ENCODE measurements at places on chromosomes 16 and 17.

GRCh38 chr17:68085771-68086381, 50.3 kb downstream of the KPNA2 start:
- DNase-seq: no peak

- no peak for DNase-seq
Observed at GRCh38 chr17:56217921-56218320, 64.6 kb downstream of the ANKFN1 start.

GRCh38 chr17:21679256-21680146, 12.8 kb upstream of the KCNJ18 start:
- no peak for DNase-seq

GRCh38 chr16:5333991-5334390, 236.4 kb upstream of the EEF2KMT start:
- no peak for DNase-seq

DNA sequence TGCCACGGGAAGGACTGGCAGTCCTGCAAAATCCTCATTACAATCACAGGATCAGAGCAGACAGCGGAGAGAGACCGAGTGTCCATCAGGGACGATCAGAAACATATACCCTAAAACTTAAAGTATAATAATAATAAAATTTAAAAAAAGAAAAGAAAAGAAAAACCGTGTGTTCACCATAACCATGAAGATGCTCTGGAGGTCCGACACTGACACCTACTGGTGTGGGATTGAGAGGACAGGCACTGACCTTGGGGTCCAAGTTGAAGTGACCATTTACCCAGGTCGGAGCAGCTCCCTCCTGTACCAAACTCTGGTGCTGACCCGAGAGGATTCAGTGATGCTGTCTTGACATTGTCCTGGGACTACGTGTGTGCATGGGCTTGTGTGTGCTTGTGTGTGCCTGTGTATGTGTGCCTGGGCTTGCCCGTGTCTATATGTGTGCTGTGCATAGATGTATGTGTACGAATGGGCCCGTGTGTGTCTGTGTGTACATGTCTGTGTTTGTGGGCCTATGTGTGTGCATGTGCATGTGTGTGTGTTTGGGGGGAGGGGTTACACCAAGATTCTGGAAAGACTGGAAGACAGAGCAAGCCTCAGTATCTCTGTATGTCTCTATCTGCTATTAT, 10.0 kb upstream of the CD300LD start:
- DNase-seq: peak; percentile 34

DNA sequence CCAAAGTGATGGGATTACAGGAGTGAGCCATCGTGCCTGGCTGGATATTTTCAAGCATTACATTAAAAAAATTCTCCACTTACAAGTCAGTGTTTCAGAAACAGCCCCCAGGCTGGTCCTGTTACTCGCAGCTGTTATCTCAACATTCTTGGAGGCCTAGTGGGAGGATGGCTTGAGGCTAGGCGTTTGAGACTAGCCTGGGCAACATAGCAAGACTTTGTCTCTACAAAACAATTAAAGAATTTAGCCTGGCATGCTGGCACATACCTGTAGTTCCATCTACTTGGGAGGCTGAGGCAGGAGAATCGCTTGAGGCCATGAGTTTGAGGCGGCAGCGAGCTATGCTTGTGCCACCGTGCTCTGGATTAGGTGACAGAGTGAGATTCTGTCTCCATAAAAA, 26.5 kb upstream of the SPNS3 start:
- no peak for DNase-seq

GRCh38 chr17:53516636-53517035, 306.1 kb upstream of the KIF2B start:
- no peak for DNase-seq

GRCh38 chr17:32264140-32264799, 1.4 kb upstream of the RHBDL3 start:
- no peak for DNase-seq

DNA sequence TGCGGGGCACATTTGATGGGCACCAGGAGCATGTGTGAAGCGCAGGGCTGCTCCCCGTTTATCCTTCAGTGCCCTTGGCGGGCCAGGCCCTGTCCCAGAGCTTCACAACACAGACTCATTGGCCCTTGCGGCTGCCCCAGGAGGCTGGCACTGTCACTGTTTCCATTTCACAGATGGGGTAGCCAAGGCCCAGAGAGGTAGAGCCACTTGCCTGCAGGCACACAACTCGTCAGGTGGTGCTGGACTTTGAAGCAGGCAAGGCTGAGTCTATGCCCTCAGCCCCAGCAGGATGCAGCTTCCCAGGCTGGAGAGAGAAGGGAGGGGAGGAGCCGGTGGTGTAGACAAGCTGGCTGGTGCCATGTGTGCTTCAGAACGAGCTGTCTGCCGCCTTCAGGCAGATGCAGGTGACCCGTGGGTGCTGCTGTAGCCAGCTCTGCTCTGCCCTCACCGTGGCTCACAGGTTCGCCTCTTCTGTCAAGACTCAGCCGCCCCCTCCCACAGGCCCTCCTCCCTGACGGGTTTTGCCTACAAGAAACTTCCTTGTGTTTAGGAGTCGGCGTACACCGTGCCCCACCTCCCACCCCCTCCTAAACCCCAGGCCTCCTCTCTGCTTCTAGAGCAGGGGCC, 232.3 kb upstream of the CIBAR2 start:
- no peak for DNase-seq

DNA sequence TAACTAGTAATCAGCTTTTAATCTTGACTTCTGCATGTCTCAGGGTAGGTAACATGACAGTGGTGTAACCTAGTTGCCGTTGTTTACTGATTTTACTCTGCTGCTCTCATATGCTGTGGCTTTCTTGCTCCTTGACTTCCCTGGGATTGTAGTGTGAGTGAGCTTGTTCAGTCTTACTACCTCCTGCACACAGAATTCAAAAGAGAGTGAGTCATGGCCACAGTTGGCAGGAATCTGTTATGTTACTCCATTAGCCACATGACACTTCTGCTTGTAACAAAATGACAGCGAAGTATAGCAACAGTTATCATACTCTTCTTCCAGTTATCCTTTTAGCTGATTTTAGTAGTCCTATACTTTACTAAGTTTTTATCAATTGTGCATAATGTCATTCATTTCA, 18.8 kb downstream of the TNRC6A start:
- peak; percentile 91 for DNase-seq

GRCh38 chr16:86277221-86277620, 233.1 kb upstream of the FOXF1 start:
- DNase-seq: no peak

GRCh38 chr17:5248821-5249479, 14.3 kb upstream of the SCIMP start:
- no peak for DNase-seq

GRCh38 chr16:20899071-20899470, 1.1 kb downstream of the DCUN1D3 start:
- DNase-seq: peak; percentile 90

DNA sequence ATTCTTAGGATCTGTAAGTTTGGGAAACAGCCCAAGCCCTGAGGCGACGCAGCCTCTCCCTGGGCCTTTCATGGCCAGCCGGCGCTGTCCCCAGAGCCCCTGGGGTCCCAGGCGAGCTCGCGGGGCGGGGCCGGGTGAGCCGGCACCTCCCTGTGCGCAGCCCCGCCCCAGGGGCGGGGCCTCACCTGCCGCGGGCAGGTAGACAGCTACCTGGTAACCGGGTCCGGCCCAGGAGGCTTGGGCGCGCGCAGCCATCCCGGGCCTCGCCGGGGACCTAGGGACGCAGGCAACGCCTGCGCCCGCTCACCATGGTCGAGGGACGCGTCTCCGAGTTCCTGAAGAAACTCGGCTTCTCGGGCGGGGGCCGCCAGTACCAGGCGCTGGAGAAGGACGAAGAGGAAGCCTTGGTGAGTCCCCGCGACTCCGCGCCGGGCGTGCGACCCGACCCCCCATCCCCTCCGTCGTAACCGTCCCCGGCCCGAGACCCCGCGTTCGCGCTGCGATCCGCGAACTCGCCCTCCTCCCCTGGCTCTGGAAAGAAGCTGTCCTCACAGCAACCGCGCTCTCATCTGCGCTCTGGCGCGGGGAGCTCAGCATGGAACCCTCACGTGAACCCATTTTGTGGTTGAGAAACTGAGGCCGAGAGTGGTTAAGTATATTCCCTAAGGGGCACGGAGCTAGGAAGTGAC, at the start of gene ATP2C2:
ATP2C2 (plus strand) TSS at position 231 of the 689 bp plus-strand sequence; CDS start at position 309, 78 bp downstream.
- no peak for DNase-seq

- no peak for DNase-seq
Observed at GRCh38 chr17:44233582-44233981, 14.1 kb upstream of the UBTF start.

DNA sequence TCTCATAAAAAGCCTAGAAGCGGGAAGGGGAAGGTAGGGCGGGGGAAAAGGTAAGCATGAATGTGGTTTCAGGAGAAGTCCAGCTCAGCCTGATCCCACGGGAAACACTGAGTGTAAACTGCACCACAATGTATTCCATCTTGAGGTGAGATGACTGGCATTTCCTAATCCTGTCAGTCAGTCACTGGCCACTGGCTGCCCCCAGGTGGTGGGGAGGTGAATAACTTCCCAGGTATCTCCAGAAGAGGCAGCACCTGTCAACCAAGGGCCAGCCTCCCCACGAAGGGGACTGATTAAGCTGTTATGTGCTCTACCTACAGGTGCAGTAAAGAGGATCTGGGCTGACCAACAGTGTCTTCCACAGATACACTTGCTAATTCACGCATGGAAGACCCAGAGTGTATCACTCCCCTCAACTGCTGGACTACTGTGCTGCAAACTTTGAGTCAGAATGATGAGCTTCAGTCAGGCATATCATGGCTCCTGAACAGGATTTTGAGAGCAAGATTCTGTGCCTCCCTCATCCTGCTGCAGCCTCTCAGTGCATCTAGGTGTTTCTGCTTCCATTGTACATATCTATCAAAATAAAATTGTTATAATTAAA, 108.5 kb upstream of the CCL2 start:
- DNase-seq: no peak

DNA sequence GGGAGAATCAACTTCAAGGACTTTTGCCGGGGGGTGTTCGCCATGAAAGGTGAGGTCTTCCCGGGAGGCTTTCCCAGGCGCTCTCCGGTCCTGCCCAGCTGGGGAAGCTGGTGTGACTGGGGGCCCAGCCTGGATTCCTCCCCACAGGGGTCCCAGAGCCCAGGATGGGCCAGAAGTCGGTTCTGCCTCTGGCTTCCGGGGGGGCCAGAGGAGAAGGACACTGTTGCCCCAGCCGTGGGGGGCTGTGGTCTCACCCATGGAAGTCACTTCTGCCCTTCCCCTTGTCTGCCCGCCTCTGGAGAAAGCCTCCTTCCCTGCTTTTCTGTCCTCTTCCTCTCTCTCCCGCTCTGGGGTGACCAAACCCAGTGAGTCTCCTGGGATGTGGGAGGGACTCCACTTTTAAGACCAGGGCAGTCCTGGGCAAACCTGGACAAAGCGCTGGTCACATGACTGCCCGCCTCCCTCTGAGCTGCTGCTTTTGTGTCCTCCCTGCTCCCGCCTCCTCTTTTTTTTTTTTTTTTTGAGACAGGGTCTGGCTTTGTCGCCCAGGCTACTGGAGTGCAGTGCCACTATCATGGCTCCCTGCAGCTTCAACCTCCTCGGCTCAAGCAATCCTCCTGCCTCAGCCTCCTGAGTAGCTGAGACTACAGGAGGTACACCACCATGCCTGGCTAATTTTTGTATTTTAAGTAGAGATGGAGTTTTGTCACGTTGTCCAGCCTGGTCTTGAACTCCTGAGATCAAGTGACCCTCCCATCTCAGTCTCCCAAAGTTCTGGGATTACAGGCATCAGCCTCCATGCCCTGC, 40.6 kb downstream of the RAB11FIP4 start:
- DNase-seq: no peak

DNA sequence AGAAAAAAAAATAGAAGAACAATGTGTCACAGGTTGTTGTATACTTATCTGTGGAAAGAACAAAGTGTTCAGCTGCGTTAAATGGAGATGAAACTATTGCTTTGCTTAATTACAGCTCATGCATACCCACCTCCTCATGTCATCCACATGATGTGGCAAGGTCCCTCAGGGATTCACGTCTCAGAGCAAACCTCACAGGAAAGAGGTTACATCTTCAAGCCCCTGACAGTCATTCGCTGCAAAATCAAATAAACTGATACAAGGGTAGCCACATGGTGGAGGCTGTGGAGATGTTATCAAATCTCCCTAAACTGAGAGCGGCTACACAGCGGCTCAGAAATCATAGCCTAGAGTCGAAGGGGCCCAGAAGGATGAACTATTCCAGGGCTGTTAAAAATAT, 21.1 kb downstream of the GINS3 start:
- no peak for DNase-seq

- DNase-seq: no peak
Observed at GRCh38 chr16:52649870-52650269, 102.9 kb upstream of the TOX3 start.

DNA sequence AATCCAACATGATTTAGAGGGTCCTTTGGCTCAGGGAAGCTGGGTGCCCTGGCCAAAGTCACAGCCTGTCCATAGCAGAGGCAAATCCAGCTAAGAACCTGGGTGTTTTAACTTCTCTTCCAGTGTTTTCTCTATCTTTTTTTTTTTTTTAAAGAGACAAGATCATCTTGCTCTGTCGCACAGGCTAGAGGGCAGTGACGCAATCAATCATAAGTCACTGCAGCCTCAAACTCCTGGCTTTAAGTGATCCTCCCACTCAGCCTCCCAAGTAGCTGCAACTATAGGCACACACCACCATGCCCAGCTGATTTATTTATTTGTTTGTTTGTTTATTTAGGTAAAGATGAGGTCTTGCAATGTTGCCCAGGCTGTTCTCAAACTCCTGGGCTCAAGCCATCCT, 14.8 kb upstream of the GRIN2A start:
- no peak for DNase-seq

DNA sequence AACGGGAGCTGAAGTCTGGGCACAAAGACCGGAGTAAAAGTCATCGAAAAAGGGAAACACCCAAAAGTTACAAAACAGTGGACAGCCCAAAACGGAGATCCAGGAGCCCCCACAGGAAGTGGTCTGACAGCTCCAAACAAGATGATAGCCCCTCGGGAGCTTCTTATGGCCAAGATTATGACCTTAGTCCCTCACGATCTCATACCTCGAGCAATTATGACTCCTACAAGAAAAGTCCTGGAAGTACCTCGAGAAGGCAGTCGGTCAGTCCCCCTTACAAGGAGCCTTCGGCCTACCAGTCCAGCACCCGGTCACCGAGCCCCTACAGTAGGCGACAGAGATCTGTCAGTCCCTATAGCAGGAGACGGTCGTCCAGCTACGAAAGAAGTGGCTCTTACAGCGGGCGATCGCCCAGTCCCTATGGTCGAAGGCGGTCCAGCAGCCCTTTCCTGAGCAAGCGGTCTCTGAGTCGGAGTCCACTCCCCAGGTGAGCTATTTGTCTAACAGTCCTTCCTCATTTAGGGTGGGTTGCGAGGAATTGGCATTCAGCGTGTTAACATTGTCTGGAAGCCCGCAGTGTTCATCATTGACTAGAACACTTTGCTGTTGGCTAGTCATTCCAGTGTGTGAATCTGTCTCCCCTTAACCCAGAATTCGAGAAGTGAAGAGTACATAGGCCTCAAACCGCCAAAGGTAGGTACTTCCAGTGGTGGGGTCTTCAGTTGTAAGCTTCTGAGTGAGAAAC, 1.5 kb downstream of the CDK12 start:
- no peak for DNase-seq

- no peak for DNase-seq
Observed at GRCh38 chr16:88747588-88748301, 37.3 kb downstream of the PIEZO1 start.

Measured in AG10803 (cell line).